ENCODE measurements at places on chromosomes 4 and X.

GRCh38 chr4:83358410-83358809, 23.8 kb upstream of the HPSE start:
- DNase-seq = no peak

GRCh38 chrX:135006187-135006586, 15.4 kb downstream of the SMIM10 start:
- no peak for DNase-seq

DNA sequence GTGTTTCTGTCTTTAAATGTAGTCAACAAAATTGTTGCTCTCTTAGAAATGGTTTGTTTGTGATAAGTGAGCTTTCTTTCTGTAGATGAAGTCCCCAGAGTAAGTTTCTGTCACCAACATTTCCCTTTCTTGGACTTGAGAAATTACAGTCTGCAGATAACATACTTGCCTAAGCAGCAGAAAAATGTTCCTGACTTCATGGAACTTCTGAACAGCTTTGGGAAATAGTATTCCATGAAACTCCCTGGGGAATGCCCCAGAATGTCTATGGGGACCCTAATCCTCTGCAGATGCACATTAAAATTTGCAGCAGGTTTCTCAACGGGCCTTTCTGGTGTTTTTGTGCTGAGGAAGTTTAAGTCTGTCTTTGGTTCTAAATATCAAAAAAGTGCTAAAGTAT, 38.6 kb upstream of the NEIL3 start:
- no peak for DNase-seq

GRCh38 chr4:93659629-93660028, 168.9 kb upstream of the ATOH1 start:
- DNase-seq = no peak

DNA sequence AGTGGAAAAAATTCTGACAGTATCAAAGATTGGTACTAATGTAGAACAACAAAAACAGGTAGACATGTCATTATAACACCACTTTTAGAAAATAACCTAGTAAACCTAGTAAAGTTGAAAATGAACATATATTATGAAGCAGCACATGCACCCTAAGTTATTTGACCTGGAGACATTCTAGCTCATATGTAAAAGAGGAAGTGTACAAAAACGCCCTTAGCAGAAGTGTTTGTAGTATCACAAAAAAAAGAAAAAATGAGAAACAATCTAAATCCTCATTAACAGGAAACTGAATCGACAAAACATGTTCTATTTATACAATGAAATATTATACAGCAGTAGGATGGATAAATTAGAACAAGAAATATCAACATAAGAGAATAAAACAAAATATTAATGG, 318.9 kb upstream of the PPP1R2C start:
- DNase-seq = no peak

DNA sequence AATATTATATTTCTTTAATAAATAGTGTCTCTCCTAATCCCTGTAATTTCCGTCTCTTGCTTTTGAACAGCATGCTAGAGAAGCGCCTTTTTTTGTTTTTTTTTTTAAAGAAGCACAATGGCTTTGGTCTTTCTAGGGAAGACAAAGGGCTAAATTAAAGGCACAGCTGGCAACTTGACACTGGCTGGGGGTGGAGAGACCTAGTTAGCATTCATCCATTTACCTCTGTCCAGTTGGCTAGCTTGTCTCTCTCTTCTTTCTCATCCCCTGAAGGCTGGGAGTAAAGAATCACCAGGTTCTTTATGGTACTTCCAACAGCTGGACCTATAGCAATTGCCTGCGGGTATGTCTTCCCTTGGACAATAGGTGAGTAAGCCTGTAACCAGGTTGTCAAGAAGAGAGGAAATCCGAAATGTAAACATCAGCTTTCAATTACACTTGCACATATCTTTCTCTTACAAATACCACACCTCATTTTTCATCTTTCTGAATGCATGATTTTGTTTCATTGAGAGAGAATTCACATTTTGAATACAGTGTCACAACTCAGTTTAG, 178.4 kb upstream of the GPR101 start:
- no peak for DNase-seq

DNA sequence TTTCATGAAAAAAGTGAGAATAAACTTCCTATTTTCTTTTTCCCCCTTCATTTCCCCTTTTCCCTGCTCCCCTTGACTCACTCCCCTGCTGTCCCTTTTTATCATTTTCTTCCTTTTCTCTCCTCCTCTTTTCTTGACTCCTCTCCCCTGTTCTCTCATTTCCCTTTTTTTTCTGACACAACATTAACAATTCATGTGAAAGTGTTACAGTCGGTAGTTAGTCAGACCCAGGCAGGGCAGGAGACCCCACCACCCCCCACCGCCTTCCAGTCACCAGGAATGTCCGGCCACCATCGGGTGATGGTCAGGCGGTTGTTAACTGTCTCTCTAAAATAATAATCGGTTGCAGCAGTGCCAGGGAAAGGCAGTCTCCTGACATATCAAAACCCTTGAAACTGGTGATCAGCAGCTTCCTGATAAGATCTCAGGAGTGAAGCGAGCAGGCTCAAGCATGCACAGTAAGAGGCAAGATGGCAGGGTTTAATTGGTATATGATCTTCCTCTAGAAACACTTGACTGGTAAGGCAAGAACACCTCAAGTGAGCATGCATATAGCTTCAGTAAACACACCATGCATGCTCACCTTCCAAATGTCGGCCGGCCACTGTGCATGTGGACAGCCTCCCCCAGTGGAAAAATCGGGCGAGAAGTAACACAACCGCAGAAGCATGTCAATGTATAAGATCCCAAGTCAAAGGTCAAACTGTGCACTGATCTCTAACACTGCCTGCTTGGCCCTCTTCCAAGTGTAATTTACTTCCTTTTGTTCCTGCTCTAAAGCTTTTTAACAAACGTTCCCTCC, 191.4 kb downstream of the NDST4 start:
- DNase-seq = no peak

- DNase-seq = no peak
Measured at GRCh38 chrX:122087341-122087740, 1039.9 kb downstream of the GLUD2 start.

DNA sequence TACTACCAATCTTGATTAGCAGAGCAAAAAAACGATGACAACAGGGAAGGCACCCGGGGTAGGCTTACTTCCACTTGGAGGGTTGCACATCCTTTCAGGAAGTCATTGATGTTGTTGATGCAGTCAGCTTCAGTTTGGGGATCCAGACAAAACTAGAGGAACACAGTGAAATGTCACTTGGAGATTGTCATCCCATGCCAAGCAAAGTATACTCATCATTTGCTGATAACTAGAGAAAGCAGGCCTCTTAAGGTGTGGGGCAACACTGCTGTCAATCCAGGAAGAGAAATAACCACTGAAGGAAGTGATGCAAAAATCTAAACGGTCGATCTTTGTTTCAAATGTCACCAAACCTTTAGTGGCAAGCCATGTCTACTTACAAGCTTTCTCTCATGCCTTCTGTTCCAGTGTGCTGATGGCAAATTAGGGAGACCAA, 1.4 kb downstream of the ARHGEF6 start:
- no peak for DNase-seq

GRCh38 chr4:121642876-121643585, 53.7 kb downstream of the ANXA5 start:
- DNase-seq = no peak

- no peak for DNase-seq
Measured at GRCh38 chrX:70336767-70337166, 46.9 kb downstream of the KIF4A start.

DNA sequence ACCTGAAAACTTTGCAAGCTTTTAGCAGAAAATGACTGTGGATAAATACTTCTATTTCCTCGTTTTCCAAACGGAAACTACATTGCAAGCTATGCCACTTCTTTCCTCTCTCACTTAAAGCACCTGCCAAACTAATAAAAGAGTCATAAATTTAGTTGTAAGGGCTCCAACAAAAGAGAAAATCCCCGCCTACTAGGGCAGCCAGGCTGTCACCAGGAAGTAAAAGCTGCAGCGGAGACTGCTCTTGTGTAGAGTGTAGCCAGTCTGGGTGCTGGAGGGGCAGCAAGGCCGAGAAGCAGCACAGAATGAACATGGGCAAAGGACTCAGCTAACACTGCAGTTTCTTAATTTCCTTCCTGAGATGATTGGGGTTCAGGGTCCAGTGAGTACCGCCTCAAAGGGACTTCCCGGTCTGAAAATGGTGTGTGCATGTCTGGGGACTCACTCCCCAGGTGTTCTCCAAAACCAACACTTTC, 89.3 kb upstream of the MAML3 start:
- no peak for DNase-seq

GRCh38 chr4:148444296-148445070, 2.3 kb upstream of the NR3C2 start:
- DNase-seq = peak; percentile 23

DNA sequence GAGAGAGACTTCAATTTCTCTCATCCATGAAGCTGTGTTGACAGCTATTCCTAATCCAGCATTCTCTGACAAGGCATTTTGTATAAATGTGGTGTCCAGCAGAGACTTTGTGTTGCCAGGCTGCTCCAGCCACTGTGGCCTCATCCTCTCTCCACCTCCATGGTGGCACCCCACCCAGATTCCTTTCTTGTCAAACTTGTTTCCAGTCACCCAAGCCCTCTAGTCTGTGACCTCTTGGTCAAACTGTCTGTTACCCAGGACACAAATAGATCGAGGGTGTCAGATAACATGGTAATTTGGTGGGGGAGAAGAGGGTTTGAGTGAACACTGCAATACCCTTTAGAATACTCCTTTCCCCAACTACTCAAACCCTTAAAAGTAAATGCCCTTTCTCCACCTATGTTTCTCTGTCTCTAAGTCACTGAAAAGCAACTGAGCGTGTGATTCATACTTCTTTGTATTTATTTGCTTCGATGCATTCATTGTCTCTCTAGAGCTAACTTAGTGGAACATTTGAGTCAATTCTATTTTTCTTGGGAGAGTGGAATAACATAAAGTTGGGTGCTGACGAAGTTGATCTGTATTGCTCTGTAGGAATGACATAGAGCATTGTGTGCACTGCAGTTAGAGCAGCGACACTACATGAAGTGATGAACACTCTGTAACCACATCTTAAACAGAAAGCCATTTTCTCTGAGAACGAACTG, 13.7 kb downstream of the PITX2 start:
- no peak for DNase-seq

- DNase-seq = no peak
Measured at GRCh38 chr4:85496126-85496849, 21.3 kb downstream of the ARHGAP24 start.
